SHP77 (cell line): ENCODE measurements at places on chromosomes 4 and X.

DNA sequence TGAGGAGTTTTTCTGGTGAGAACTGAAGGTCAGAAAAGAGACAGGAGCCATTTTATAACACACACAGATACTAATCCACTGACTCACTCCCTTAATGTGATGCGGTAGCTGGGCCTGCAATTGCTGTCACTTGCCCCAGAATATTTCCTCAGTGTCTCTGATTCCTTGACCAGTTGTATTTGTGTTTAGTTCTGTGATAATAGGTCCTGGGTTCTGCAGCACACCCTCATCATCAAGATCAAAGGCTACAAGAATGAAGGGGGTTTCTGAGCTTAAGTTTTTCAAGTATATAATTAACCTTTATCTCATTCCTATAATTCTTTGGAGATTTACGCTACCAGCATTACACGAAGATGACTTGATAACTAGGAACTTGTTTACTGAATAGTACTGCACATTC, 576.5 kb upstream of the CPXCR1 start:
- DNase-seq: no peak

DNA sequence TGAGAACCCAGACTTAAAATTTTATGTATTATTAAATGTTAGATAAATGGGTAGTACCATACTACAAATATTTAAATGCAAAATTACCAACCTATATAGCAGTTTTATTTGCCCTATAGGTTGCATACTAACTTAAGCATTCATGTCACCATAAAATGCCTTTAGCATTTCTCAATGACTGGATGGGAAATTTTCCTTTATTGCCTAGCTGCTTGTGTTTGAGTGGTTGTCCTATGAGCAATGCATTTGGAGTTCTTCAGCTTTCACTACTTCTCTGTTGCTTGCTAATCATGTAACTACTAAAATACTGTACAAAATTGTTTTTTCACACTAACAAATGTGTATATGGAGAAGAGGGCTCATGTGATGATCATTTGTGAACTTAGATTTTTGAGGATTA, 44.2 kb upstream of the CEP135 start:
- no peak for DNase-seq

DNA sequence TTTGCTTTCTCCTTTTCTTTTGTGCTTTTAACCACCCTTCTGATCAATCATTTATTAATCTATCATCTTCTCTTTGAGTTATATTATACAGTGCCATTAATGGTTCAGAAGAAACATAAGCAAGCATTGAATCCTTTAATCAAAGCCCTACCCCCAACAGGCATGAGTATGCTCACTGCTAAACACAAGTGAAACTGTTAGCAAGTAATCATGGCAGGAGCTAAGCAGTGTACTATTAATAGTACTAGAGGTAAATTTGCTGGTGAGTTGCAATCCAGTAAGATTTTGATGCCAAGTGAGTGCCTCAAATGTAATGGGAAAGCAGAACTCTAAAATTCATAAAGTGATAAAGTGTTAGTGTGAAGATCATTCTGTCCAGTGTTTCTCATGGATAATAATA, 57.2 kb downstream of the FNIP2 start:
- DNase-seq: no peak

DNA sequence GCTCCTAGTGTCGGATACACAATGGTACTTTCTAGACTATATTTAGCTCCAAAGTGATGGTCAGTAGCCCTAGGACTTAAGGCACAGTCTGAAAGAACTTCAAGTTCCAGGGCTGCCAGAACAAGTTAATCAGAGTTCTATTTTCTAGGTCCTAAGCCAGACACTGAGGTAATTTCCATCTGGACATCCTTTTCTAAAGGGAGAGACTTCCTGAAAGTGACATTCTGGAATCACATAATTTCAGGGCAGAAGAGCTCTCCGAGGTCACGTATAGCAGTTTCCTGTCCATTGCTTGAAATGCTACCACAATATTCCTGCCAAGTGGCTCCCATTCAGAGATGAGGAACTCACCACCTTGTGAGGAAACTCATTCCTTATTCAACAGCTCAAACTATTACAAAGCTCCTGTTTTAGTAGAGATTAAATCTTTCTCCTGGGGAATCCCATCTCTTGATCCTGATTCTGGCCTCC, 117.9 kb downstream of the COL25A1 start:
- no peak for DNase-seq

- no peak for DNase-seq
These were observed 9.9 kb upstream of the SLC25A6 start for GRCh38 chrX:1401611-1402430.

DNA sequence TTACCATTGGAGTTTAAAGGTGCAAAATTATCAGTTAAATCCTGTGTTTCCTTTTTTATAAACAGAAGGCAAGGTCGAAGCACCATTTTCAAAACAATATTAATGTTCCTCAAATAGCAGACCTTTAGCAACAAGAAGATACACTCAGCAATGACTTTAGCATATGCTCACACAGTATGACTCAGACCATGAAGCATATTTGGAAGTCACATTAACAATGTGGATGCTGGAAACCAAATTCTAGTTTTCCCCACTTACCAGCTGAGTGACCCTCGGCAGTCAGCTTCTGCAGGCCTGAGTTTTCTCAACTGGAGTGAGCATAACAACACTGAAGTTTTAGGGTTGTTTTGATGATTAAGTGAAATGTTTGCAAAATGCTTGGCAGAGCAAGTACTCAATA, 130.5 kb downstream of the ANK2 start:
- no peak for DNase-seq

GRCh38 chrX:7582191-7582590, 260.8 kb upstream of the VCX start:
- no peak for DNase-seq

DNA sequence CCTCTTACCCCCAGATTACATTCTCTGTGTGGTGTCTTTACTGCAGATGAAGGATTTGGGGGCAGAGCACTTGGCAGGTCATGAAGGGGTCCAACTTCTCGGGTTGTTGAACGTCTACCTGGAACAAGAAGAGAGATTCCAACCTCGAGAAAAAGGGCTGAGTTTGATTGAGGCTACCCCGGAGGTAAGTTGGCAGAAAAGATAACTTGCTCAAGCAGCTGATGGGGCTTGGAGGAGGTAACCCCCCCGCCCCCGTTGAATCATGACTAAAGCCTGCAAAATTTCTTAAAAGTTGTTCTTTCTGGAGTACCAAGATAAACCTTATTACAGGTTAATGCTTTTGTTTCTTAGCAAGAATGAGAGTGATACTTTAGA, 1.5 kb downstream of the CCNG2 start:
- DNase-seq: no peak

DNA sequence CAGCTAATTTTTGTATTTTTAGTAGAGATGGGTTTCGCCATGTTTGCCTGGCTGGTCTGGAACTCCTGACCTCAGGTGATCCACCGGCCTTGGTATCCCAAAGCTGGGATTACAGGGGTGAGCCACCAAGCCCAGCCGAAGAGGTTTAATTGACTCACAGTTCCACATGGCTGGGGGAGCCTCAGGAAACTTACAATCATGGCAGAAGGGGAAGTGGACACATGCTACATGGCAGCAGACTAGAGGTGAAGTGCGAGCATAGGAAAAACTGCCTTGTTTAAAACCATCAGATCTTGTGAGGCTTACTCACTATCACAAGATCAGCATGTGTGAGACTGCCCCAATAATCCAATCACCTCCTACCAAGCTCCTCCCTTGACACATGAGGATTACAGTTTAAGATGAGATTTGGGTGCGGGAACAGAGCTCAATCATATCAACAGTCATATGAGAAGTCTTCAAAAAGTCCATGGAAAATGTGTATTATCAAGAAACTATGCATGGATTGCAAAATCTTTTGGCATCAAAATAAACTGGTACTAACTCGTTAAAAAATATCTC, 25.8 kb upstream of the RPL39 start:
- DNase-seq: no peak

- DNase-seq: no peak
These were observed 149.5 kb upstream of the SH3RF1 start for GRCh38 chr4:169420291-169420690.

- no peak for DNase-seq
These were observed 276.7 kb upstream of the KLF3 start for GRCh38 chr4:38387348-38387747.
